ENCODE measurements at places on chromosomes 4 and X. TPM values are rescaled to one million over a fixed set of nuclear protein-coding genes. Genes with fewer than 3 reads are reported as not detected.
A peak's percentile ranks its signal among the peaks of the same experiment; 100 is the strongest.

Gene NEUROG2
- total RNA-seq, result not detected

Gene CTAG2
- total RNA-seq, result not detected

DNA sequence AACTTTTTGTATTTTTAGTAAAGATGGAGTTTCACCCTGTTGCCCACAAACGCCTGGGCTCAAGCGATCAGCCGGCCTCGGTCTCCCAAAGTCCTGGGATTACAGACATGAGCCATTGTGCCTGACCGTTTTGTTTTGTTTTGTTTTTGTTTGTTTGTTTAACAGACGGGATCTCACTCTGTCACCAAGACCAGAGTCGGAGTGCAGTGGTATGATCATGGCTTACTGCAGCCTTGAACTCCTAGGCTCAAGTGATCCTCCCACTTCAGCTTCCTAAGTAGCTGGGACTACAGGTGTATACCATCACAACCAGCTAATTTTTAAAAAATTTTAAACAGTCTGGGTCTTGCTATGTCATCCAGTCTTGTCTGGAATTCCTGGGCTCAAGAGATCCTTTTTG lies 53.5 kb downstream of the FNIP2 start:
- no peak for DNase-seq

- DNase-seq, result no peak
These were observed 71.5 kb downstream of the IRF2 start for GRCh38 chr4:184402740-184403383.

DNA sequence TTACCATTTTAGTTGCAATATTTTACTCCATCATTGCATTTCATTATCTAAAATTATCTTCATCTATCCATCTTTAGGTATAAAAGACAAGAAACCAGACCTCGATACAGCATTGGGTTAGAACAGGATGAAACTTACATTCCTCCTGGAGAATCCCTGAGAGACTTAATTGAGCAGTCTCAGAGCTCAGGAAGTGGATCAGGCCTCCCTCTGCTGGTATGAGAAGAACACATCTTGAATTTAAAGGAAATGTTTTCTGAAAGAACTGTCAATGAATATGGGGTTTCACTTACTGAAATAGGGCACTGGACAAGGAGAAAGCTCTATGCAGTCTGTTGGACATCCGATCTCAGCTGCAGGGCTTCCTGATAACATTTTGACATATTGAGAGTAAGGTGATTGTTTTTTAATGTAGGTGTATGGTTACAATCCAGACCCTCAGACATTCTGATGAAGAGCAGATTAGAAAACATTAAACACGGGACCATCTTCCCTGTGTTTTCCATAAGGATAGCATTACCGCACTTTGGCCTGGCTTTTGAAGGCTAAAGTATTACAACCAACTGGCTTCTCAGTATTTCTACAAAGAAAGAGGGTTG lies 367.2 kb downstream of the BMPR1B start:
- DNase-seq, result no peak

Gene USP51
- 6.3 TPM for total RNA-seq

DNA sequence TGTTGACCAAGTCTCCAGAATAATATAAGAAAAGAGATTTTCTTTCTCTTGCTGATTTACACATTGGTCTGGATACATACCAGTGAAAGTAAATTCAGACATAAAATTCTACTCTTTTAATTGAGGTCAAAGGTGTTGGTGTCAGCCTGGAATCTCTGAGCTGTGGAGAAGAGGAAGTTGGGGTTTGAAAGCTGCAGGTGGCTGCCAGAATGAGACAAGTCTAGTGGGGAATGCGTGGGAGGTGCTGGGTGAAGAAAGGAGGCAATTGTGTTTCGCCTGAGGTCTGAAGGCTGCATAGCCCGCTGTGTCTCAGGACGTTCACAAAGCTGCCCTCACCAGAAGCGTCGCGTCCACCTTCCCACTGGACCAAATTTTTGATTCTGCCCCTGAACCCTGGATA lies 31.2 kb downstream of the PHEX start:
- no peak for DNase-seq

Gene GAGE10
- total RNA-seq, result not detected

GRCh38 chrX:106802388-106803275 lies at the start of gene TBC1D8B:
TBC1D8B (plus strand) TSS chrX:106802673; CDS start chrX:106802854, 181 bp downstream.
- DNase-seq, result peak; percentile 69

Measured in dorsolateral prefrontal cortex (tissue), 122 donors.